ENCODE measurements at places on chromosomes 2 and 18.

DNA sequence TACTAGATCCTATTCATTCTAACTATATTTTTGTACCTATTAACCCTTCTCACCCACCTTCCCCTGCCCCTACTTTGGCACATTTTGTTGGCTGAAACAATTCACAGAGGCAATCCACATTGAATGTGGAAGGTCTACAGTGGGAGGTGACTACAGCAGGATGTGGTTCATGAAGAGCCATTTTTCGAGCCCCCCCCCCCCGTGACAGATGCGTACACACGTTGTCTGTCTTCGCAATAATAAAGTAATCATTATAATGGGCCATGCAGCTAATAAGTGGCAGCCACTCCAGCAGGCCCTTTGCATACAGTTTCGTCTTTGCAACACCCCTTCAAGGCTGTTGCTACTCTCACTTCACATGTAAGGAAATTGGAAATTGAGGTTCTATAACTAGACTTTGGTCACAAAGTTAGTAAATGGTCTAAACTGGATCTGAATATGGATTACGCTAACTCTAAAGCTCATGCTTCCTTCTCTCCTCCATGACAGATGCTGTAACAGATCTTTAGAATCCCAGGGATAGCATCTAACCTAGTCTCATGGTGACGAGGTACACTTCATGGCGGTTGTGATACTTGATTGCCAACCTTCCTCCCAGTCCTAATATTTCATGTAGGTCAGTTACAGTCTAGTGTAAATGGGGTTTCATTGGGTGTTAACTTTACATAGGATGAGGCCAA lies 176.8 kb downstream of the MYCN start:
- no peak for DNase-seq

DNA sequence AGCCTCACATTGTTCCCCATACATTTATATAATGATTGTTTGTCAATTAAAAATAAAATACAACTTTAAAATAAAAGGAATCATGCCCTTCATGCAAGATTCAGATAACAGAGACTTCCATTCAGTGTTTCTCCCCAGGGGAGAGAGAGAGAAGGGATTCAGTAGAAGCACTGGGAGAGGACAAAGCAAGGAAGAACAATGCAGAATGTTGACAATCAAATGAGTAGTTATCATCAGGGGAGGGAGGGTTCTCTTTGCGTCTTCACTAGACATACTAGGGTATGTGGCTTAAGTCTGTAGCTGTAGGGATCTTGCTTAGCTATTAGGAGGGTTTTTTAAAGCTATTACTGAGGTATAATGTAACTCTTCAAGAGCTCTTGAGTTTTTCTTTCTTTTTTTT lies 30.7 kb downstream of the FSHR start:
- DNase-seq, result no peak

DNA sequence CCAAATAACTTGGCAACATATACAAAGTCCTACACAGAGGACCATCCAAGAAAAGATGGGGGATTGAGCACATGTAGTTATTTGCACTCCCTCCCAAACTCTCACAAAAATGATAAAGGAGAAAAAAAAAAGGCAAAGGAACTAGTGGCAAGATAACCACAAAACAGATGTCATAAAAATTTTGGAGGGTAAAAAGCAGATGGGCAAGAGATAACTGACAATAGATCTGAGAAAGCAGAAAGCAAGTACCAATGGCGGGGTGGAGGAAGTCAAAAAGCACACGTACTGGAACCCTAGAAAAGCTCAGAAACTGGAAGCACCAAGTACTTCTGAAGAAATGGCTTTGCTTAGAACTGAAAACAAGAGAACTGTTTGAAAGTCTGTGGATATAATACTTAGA lies 82.0 kb downstream of the WDPCP start:
- no peak for DNase-seq

DNA sequence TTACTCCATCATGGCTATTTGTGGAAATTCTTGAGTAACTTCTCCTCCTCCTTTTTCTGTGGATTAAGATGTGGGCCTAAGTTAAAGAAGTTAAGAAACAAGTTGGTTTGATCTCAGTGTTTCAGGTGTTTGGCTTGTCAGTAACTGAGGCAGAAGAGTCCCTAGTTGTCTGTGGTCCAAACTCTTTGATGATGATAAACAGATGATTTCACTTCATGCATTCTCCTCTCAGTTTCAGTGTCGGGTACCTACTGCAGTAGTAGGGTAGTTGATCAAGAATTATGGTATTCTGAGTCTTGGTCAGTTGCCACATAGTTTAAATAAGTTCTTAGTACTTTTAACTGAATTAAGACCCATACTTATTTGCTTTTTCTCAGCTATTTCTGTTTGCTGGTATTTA lies 85.6 kb downstream of the NCOA1 start:
- no peak for DNase-seq

DNA sequence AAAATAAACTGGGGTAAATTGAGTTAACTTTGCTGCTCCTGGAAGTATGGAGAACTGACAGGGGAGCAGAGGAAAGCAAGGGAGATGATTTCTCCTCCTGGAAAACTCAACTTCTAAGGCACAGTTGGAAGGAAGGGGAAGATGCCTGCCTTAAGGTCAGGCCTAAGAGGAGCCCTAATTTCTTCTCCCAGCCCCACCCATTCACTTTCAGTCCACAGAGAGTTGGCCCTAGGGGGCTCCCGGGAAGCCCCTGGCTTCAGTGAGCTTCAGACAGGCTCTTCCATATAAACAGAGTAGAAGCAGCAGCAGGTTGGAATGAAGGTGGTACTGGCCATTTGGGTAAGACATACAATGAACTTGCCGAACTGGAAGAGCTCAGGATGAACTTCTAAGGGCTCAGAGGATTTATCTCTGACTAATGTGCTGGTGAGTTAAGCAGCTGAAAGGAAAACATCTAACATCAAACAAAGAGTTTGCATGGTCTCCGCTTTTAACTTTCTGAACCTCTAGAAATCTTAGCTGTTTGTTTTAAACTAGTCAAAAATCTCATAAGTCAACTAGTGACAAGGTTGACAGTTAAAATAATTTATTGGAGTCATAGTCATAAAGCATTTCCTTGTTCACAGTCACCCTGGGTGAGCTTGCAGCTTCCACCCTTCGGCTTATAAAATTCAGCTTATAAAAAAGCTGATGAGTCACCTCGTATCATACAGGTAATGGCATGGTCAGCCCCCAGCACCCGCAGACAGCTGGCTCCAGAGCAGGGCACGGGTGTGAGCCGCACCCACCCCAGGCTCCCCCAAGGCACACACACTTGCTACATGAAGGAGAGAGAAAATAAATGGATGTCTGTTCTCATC lies 9.8 kb downstream of the MALL start:
- DNase-seq, result no peak

- DNase-seq, result no peak
Observed at GRCh38 chr2:157874997-157875640, 1.0 kb downstream of the ACVR1 start.

DNA sequence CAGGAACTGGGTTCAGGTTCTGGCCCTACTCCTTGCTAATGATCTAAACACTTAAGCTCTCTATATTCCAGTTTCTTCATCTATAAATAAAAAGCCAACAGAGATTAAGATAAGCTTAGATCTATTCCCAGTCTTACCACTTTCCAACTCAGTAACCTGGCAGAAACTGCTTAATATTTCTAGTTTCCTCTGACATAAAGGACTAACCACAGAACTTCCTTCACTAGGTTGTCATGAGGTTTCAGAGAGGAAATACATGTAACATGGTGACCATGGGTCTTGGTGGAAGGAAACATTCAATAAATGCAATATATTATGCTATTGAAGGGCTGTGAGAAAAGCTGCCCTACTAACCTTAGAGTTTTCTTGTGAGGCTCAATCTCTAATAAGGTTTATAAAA lies 114.4 kb upstream of the PDE1A start:
- no peak for DNase-seq

DNA sequence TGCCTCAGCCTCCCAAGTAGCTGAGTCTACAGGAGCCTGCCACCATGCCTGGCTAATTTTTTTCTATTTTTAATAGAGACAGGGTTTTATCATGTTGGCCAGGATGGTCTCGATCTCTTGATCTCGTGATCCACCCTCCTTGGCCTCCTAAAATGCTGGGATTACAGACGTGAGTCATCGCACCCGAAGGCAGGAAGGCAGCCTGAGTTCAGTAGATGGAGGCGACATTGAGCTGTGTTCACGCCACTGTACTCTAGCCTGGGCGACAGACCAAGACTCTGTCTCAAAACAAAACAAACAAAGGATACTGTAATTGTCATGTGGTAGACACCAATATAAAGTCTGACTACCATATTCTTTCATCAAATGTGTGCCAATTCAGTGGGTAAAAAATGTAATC lies 500.9 kb upstream of the DSEL start:
- no peak for DNase-seq

GRCh38 chr2:80854831-80855230 lies 550.3 kb upstream of the LRRTM1 start:
- no peak for DNase-seq

- DNase-seq, result no peak
Observed at GRCh38 chr2:205660521-205661124, 21.7 kb upstream of the NRP2 start.

- DNase-seq, result no peak
Observed at GRCh38 chr2:241951920-241952319, 82.4 kb downstream of the RTP5 start.

GRCh38 chr2:88606371-88607030 lies 20.8 kb downstream of the EIF2AK3 start:
- no peak for DNase-seq

DNA sequence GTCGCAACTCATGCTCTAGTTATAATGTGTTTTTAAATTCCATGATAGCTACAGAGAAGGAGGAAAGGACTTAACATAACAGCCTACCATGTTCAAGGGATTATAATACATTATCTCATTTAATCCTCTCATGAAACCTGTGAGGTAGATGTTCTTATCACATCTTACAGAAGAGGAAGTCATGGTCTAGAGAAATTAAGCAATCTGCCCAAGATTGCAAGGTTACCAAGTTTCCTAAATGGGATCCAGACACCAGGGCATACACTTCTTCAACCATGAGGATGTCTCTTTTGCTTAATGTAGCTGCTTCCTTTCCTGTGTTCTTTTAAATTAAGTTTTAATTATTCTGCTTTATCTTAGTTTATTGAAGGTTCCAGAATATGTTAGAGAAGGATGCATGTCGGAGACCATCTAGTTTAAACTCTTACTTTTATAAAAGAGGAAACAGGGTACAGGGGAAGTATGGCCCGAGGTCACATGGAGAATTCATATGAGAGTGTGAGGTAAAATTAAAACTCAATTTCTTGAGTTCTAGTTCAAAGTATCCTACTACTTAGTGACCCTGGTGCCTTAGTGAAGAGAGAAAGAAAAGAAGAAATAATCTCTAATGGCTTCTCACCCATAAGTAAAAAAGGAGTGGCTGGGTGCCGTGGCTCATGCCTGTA lies 3.6 kb upstream of the IL1A start:
- DNase-seq, result no peak

DNA sequence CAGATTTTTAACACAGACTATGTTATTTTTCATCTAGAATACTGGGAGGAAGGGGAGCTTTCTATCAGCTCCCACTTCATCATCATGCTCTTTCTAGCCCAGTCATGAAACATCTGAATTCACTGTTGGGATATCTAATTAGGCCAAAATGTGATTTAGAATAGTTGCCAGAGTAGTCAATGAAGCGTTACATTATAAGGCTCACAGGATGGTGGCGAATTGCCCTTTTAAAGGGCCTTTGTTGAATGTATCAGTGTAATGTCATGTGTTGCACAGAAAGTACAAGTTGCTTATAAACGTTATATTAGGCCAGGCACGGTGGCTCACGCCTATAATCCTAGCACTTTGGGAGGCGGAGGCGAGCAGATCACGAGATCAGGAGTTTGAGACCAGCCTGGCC lies 45.6 kb downstream of the PDE1A start:
- no peak for DNase-seq

DNA sequence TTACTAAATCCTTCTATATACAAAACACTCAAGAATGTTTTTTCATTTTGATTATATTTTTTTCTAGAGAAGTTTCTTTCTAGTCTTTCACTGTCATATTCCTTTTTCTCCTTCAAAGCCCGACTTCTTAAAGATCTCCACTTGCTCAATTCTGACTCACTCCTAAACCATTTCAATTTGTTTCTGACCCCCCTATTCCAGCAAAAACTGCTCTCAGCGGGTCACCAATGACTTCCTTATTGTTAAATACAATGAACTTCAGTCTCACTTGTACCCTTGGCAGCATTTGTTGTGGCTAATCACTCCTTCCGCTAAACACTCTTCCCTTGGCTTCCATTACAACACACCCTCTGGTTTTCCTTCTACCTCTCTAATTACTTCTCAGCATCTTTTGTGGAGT lies 111.1 kb upstream of the RBBP8 start:
- no peak for DNase-seq

DNA sequence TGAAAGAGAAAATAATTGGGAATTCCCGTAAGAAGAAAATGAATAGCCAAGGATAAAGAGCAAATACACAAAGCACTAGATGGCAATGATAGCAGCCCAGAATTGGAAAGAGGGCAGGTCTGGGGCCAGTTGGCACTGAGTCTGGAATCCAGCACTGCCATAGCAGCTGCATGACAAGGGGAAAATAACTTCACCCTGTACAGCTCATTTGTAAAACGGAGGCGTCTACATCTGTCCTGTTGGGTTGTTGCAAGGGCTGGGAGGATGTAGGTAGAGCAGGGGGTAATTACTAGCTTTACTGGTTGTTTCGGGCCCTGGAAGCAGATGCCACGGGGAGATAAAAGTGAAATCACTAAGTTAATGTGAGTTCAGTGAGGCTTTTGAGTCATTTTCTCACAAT lies 110.0 kb upstream of the RASGRP3 start:
- DNase-seq, result no peak

DNA sequence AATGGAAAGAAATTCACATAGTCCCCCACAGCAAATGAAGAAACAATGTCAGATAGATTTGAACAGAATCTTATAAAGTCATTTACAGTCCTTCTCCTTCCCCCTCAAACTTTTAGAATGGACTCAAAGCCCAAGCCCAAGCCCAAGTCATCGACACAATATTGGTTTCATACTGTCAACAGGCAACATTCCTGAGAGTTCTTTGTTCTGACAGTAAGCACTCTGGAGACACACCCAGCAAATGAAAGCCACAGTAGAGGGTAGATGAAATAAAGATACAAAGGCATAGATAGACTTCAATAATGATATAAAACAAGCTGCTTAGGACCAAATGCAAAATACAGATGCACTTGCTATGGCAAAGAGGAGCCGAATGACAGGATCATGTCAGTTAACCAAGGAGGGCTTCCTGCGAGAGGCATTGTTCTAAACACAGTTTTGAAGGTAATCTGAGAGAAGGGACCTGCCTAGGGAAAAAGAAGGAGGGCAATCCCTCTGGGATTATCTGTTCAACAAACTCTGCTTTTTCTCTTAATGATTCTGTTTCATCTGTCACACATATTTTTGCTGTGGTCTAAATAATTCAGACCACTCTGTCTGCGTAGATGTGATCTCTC lies 97.1 kb upstream of the MAP4K3 start:
- DNase-seq, result no peak
